ENCODE measurements at places on chromosomes 1 and 21. TPM values are rescaled to one million over a fixed set of nuclear protein-coding genes. Genes with fewer than 3 reads are reported as not detected.

DNA sequence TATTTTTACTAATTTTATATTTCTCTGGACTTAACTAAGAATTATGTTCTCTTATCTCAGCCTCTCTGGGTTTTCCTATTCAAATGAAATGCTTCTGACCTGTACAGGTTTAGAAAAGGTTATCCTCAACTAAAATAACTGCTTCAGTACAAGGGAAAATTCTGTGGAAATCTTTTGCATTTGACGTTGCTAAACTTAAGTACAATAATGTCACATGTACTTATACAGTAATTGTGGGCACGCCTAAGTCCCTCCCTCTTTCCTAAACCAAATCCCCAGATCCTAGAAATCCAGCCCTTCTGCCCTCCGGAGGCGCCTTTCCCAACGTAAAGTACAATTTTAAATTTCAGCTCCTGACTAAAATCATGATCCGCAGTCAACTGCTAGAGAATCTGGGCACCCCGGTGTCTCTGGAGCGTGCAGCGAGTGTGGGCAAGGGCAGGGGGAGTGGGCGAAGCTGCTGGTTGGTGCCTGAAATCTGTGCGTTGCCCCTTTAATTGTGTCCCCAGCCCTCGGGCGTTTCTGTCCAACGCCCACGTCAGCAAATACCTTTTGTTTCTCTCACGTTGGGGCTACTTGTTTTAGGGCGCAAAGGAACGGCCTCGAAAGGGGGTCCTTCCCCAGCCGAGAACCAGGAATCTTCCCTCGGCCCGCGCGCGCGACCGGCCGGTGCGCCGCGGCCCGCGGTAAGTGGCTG is at the start of gene ZBTB8A:
Gene ZBTB8A (plus strand): TSS at position 541 of the 697 bp plus-strand sequence. CDS start 53,505 bp downstream, outside the sequence.
- no peak for DNase-seq

DNA sequence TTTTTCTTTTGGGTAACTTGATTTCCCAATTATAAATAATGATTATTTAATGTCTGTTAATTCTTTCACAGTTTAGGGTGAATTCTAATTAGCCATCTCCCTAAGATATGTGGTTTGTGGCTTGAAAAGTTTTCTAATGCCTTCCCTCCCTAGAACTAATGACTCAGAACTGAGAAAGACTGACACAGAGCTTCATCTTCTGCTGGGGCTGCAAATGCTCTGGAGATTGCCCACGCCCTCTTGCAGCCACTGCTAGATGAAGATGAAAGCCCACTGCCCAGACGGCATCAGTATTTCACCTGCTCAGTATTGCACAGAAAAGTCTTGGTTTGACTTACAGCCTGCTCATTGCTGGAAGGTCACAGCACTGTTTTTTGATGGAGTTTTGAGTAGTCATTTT is 101.5 kb downstream of the ST6GALNAC3 start:
- DNase-seq, result no peak

- no peak for DNase-seq
These were observed 18.3 kb downstream of the SYNC start for GRCh38 chr1:32684167-32684811.

DNA sequence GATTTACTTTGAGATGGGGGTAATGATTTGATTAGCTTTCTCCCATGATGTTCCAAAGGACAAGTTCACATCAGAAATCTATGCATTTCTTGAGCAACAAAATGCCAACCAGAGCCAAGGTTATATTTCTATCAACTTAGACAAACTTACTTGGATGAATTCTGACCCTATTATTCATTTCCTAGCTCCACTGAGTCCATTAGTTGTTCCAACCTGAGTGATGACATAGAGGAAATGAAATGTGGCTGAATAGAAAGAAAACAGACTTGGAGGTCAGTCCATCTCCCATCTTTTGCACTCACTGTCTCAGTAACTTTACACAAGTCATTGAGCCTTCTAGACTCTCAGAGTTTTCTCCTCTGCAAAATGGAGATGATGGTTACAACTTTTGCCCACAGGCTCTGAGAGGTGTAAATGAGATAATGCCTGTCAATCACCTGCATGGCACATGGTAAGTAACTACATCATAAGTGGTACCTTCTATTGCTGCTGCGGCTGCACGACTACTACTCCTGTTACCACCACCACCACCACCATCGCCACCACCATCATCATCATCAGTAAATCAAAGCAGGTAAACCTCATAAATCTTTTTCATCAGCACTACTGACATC is 98.2 kb downstream of the PTPN14 start:
- DNase-seq, result no peak

DNA sequence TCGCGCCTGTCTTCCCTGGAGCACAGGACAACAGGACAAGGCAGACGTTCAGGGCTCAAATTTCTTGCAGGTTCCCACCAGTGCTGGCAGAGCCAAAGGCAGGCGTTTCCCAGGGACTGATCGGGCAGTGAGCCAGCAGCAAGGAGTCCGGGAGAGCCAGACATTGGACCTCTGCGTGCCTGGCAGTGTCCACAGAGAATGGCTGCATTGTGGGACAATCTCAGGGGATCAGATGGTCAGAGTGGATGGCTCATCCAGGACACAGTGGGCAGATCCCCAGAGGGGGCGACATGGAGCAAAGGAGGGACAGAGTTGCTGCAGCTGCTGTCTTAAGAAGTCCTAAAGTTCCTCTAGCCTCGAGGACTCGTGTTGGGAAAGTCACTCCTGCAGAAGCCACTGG is 4.6 kb downstream of the TMEM63A start:
- DNase-seq, result no peak

The RIMS3 gene
- total RNA-seq, result 1.6 TPM

- no peak for DNase-seq
These were observed 432 bp downstream of the AKT3 start for GRCh38 chr1:243849421-243850201.

DNA sequence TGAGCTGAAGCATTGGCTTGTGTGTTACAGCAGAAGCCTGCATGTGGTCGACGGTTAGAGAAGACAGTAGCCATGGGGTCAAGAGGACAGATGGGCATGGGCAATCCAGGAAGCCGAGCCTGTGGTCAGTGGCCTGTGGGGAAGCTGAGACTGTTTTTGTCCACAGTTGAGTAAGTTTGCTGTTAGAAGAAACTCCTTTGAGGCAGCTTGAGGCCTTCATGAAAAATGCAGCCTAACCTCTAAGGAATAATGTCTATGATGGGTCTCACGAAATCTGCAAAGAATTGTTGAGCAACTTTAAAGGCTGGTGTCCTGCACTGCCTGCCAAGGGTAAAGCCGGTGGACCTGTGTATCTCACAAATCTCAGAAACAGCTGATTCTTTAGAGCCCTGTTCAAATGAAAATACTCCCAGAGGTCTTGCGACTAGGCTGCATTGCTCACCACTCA is 322.4 kb downstream of the SETD4 start:
- DNase-seq, result no peak

The LENEP gene
- total RNA-seq, result not detected

The LCE2B gene
- total RNA-seq, result not detected

- no peak for DNase-seq
These were observed 16.6 kb downstream of the AK4 start for GRCh38 chr1:65164633-65165032.

- DNase-seq, result no peak
These were observed 1.7 kb downstream of the ZNF692 start for GRCh38 chr1:248857201-248857600.

DNA sequence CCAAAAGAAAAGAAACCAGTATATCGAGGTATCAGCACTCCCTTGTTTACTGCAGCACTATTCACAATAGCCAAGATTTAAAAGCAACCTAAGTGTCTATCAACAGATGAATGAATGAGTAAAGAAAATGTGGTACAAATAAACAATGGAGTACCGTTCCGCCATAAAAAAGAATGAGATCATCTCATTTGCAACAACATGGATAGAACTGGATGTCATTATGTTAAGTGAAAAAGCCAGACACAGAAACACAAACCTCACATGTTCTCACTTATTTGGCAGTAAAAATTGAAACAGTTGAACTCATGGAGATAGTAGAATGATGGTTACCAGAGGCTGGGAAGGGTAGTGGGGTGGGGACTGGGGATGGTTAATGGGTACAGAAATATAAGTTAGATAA is 4.3 kb upstream of the GNG5 start:
- DNase-seq, result no peak

The KRTAP23-1 gene
- total RNA-seq, result not detected

DNA sequence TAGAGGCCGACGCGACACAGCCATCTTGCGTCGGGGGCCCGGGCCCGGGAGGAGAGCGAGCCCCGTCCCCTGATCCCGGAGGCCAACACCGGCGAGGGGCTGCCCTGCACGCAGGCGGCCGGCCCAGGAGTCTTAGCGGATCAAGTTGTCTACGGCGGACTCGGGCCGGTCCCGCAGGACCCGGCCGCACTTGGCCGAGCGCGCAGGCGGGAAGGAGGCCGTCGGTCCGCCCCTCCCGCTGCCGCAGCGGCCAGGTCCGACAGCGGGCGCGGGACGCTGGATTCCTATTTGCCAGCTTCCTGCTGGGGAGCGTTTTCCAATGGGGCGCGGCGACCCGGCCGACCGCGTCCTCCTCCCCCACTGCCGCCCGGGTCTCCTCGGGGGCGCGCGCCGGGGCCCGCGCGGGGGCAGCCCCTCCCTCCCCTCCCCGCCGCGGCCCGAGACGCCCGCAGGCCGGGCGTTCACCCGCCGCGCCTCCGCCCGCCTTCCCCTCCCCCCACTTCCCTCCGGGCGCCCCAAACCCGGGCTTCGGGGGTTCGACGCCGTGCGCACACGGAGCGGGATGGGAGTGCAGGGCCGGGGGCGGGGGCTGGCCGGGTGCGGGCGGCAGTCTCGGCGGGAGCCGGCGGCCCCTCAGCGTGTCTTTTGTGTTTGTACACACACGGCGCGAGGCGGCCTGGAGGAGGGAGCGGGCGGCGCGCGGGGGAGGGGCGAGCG is 517 bp upstream of the H3-3A start:
- DNase-seq, result no peak

- no peak for DNase-seq
These were observed 98.0 kb upstream of the DUSP10 start for GRCh38 chr1:221839782-221840395.

DNA sequence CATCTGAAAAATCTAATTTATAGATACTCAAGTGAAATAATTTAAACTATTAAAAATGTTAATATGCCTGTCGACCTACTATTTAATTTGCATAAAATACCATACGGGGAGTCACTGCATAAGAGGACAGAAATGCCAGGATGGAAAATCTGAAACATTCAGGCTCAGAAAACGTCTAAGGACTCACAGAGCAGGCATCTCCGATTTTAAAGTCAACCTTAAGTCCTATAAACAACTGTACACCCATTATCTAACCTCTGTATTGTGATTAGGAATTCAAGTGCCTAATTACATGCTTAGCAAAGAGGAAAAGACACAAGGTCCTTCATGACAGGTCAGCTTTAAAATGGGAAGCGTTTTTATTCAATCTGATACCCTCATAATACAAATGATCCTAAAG is 49.2 kb downstream of the ZBTB18 start:
- DNase-seq, result no peak

DNA sequence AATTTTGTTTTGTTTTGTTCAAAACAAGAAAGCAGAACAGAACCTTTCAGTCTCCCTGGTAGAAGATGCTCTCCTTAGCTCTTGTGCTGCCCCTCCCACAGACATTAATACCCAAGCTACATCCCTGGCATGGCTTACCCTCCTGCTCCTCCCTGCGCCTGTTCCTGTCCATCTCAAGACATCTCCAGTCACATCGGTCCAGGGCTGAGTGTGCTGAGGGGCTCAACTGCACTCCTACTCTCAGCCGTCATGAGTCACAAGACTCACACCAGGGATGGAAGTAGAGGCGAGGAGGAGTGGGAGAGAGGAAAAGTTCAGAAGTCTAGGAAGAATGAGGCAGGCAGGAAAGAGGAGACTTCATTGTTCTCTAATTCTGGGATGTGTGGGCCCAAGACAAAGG is 9.2 kb upstream of the TACSTD2 start:
- no peak for DNase-seq

DNA sequence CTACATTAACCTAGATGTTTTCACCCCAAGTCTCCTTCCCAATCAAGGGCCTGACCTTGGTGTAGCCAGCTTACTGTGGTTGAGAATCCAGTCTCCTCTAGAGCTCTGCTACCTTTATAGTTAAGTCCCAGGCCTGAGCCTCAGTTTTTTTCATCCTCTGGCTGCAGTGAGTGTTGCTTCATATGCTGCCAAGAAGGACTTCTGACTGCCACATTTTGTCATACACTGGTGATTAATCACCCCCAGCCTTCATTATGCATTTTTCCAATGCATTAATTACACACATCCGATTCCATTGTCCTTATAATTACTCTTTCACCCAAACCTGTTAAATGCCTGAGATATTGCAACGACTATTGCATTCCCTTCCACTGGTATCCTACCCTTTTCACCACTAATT is 66.3 kb upstream of the FGGY start:
- no peak for DNase-seq

The GJA9 gene
- total RNA-seq, result not detected

The KRTAP19-3 gene
- not detected for total RNA-seq

GRCh38 chr1:3529099-3529729 is 74.7 kb downstream of the ARHGEF16 start:
- DNase-seq, result no peak

DNA sequence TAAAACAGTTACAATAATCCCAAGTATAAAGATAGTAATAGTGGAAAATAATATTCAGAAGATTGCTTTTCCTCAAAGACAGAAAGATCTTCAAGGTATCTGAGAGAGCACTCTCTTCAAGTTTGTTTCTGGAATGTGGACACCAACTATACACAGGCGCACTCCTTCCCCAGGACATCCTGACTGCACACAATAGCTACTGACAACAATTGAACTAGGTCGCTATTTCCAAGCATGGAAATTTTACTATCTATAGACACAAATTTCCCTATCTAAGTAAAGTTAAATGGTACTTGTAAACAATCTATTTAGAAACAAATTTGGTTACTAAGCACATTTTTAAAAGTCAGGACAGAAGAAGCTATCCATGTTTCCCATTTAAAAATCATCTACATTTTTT is 19.1 kb downstream of the ARHGAP29 start:
- DNase-seq, result no peak

DNA sequence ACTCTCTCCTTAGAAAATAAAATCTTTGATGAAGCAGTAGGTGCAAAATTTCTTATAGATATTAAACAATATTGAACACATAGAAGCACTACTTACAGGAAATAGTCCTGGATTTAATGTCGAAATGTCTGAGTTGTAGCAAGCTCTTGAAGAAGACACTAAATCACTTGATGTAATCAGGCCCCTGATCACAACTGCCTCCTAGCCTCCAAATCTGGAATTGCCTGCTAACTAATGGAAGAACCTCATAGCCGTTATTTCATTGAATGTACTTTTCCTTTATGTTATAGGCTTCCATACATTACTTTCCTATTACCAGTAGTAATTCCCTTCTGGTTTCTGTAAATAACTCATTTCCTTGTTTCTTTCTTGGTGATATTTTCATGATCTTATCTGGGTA is 675.7 kb upstream of the CHRM3 start:
- no peak for DNase-seq

The PIK3R3 gene
- 40.2 TPM for total RNA-seq

DNA sequence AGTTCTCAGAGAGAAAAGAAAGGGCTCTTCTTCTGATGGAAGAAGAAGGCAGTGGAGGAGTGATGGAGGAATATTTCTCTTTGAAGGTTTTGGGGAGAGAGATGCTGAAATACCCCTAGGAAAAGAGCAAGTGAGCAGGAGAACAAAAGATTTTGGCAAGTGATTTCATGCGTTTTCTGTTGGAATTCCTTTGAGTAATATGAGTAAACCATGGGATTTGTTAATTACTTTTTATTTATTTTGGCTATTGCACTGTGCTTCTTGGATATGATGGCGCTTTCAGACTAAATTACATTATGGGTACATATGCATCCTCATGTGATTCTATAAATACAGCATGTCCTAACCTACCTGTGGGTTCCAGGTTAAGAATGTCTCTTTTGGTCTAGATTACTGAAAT is 210.1 kb upstream of the PTGFR start:
- DNase-seq, result no peak

The MYOM3 gene
- total RNA-seq, result 0.13 TPM

The GPR157 gene
- total RNA-seq, result 1.6 TPM

The PCBP3 gene
- 1.1 TPM for total RNA-seq

The KIF26B gene
- total RNA-seq, result 0.32 TPM
